ENCODE measurements at places on chromosomes 7 and 10.

- no peak for DNase-seq
These were observed 230.7 kb upstream of the PODXL start for GRCh38 chr7:131787101-131787500.

DNA sequence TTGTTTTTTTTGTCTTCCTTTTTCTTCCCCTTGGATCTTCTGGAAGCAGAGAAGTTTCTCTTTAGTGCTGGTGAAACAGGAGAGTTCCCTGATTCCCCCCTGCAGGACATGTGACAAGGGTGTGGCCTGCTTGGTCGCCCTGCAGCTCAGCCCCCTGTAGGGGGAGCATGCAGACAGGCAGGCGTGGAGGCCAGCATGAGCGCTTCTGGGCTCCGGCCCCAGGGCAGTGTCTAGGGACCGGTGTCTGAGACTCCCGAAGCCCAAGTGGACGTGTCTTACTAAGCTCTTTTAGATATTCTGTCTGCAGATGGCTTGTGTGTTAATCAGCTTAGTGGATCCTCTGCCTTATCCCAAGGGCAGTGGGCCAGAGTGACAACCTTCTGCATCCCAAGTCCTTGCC is 26.1 kb downstream of the PRSS58 start:
- no peak for DNase-seq

DNA sequence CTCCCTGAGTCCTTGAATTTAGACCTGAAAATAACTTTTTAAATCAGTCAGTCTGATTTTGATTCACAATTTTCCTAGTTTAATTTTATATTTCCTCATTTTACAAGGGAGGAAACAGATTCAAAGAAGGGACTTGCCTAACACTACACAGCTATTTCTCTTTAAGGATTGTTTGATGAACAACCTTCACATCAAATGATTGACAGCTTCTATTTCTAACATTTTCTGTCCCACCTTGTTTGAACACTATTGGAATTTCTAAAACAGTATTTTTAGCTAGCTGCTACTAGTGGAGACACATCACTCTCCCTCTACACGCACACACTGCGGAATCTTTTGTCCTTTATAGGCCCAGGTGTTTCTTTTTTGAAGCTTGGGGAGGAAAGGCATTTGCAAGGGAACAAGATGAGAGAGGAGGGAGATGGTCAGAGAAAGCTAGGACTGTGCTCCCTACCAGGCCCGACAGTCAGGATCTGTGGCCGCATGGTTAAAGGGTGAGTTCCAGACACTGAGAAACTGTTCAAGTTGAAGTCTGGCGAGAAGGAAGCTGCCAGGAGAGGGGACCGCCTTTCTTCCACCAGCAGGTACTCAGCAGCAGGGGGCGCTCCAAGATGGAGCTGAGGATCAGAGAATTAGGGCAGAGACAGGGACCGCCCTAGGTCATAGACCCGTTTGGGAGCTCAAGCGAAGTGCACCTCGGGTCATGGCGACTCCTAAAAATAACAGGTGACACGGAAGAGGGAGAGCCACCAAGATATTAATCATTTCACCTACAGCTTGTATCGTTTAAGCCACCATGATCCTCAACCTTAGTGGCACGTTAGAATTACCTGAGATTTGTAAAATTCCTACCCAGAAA is 49.7 kb downstream of the DNAJC12 start:
- DNase-seq: no peak

DNA sequence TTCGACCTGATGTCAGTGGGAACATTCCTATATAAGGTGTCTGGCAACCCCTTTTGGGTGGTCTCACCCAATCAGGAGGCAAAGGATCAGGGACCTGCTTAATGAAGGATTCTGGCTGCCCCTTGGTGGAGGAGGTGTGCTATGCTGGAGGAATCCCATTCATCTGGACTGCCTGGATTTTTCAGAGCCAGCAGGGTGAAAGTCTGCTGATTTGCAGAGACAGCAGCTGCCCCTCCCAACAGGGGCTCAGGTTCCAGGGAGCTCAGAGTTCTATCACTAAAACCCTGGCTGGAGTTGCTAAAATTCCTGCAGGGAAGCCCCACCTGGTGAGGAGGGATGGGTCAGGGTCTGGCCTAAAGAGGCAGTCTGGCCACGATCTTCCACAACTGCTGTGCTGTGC is 398.5 kb upstream of the CNTNAP2 start:
- DNase-seq: no peak

DNA sequence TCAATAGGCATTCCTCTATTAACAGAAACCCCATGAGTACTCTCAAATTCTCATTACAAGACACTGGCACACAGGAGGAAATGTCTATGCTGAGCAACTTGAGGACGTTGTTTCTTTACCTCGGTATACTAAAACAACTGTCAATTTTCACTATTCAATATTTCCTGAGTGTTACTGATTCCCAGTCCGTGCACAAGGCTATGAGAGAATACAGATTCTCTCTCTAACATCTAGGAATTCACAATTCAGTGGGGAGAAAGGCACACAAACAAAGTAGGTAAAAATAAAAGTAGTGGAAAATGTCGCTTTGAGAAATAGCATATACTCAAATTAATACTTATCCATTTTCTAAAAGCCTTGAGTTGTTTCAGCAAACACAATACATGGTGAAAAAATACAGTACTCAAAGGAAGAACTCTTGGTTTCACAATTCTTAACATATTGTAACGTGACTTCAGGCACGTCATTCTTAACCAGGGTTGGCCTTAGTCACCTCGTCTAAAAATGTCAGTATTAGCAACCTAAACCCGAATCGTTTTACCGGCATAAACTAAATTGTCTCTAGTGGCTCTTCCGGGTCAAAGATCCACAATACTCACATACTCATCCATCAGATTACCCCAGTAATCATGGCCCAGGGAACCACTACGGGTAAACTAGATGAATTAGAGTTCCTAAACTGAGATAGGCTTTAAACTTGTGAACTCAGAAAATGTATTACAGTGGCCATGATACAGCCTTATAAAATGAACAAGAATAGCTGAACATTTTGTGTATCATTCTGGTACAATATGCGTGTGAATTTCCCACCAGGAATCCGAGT is 1.5 kb downstream of the IPMK start:
- no peak for DNase-seq

GRCh38 chr7:130387628-130388403 is 7.5 kb downstream of the CPA1 start:
- DNase-seq: no peak

DNA sequence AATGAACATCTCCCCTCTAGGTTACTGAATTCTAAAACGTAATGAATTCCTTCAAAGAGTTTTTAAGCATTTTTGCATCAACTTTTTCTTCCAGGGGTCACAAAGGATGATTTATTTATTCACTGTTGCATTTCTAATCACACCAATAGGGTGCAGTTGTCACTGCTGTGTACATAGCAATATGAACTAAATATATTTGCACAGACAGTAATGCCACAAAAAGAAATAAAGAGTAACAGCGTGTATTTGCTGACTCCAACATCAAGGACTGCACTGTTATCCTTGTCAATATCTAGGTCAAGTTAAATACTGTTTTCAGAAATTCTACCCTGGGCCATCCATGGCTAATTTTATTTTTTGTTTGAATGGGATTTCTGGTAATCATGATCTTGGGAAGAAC is 138.0 kb downstream of the FRMD4A start:
- no peak for DNase-seq

Measured in NCI-H2107 (cell line).